ENCODE measurements at places on chromosomes 1 and 21.

- peaks cover 3% of the 10 kb centered on the region for H3K4me1 ChIP-seq
- no peak overlapping the region for H3K27ac ChIP-seq
- H3K4me3 ChIP-seq: no peak overlapping the region
- no peaks in the 10 kb centered on the region for H3K36me3 ChIP-seq
These were observed 38.5 kb upstream of the EFCAB14 start for GRCh38 chr1:46757247-46757955.

GRCh38 chr1:214331180-214331579, 50.2 kb downstream of the SMYD2 start:
- no peak overlapping the region for H3K4me3 ChIP-seq
- no peaks in the 10 kb centered on the region for H3K27me3 ChIP-seq
- peaks cover 2% of the 10 kb centered on the region for H3K4me1 ChIP-seq
- no peak for DNase-seq
- 0 out of 2 replicates have a peak, but pooled peaks cover 2% of the 10 kb centered on the region for H3K36me3 ChIP-seq

DNA sequence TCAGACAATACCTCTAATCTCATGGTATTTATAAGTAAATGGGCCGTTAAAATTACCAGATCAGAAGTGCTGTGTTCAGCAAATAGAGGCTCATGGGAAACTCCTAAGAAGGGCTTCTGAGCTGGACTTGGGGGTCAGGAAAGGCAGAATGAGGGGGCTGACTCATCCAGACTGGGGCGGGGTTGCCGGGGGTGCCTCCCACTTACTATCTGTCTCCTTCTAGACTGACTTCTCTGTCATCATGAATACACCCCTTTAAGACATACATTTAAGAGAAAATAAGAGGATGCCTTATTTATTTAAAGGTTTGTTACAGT, 96.0 kb upstream of the ERRFI1 start:
- no peak for DNase-seq
- H3K4me1 ChIP-seq: 0 out of 2 replicates have a peak, but pooled peaks cover 4% of the 10 kb centered on the region
- H3K4me3 ChIP-seq: no peak overlapping the region

- no peak overlapping the region for H3K4me3 ChIP-seq
- H3K36me3 ChIP-seq: no peaks in the 10 kb centered on the region
- no peaks in the 10 kb centered on the region for H3K4me1 ChIP-seq
- DNase-seq: no peak
- H3K27me3 ChIP-seq: no peaks in the 10 kb centered on the region
These were observed 66.1 kb downstream of the HTR6 start for GRCh38 chr1:19730793-19731192.

DNA sequence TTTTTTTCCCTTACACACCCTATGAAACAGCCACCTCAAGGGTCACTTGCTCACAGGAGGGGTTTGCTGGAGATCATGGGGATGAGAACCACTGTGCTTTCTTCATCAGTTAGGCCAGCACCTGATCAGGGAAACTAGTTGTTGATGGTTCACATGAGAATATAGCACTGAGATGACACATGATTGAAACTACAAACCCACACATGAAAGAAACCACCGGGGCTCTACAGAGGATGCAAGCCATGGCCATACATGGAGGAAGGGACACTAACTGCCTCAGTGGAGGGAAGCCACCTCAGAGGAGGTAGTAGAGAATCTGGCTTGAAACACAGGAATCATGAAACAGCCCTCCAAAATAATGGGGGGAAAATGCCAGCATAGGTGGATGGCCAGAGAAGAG, 63.2 kb downstream of the PRKAB2 start:
- no peaks in the 10 kb centered on the region for H3K36me3 ChIP-seq
- no peak overlapping the region for H3K4me3 ChIP-seq
- no peak overlapping the region for H3K27ac ChIP-seq

DNA sequence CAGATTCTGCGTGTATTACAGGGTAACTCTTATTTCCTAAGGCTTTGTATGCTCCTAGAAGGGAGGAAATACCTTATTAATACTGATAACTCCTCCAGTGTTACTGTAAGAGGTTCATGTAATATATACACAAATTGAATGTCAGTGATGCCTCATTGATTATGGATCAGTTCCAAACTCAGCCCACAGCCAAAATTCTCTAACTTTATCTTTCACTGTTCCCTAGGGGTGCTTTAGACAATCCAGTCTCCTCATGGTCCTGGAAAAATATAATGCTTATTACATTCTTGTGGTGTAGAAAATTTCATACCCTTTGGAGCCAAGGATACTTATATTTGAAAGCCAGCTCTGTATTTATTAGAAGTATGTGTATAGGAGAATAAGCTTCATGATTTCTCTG, 73.0 kb downstream of the NGF start:
- no peaks in the 10 kb centered on the region for H3K36me3 ChIP-seq
- H3K4me3 ChIP-seq: no peak overlapping the region
- DNase-seq: no peak
- H3K27ac ChIP-seq: no peak overlapping the region
- no peaks in the 10 kb centered on the region for H3K4me1 ChIP-seq

DNA sequence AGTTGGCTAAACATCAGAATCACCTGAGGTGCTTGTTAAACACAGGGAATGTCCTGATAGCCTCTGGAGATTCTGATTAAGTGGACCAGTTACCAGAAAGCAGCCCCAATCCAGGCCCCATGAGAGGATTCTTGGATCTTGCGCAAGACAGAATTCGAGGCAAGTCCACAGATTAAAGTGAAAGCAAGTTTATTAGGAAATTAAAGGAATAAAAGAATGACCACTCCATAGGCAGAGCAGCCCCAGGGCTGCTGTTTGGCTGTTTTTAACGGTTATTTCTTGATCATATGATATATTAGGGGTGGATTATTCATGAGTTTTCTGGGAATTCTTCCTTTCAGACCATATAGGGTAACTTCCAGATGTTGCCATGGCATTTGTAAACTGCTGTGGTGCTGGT, 176.2 kb downstream of the ROR1 start:
- H3K4me1 ChIP-seq: 0 out of 2 replicates have a peak, but pooled peaks cover 1% of the 10 kb centered on the region
- no peak for DNase-seq
- H3K36me3 ChIP-seq: no peaks in the 10 kb centered on the region
- H3K27ac ChIP-seq: no peak overlapping the region

- H3K27me3 ChIP-seq: no peaks in the 10 kb centered on the region
- no peak for DNase-seq
- H3K27ac ChIP-seq: no peak overlapping the region
- H3K4me3 ChIP-seq: no peak overlapping the region
- peaks cover 6% of the 10 kb centered on the region for H3K4me1 ChIP-seq
- H3K36me3 ChIP-seq: no peaks in the 10 kb centered on the region
These were observed 81.9 kb downstream of the CASZ1 start for GRCh38 chr1:10714337-10715114.

GRCh38 chr1:89887270-89887669, 66.4 kb downstream of the LRRC8D start:
- no peaks in the 10 kb centered on the region for H3K27me3 ChIP-seq
- DNase-seq: no peak
- no peaks in the 10 kb centered on the region for H3K36me3 ChIP-seq
- no peak overlapping the region for H3K27ac ChIP-seq

DNA sequence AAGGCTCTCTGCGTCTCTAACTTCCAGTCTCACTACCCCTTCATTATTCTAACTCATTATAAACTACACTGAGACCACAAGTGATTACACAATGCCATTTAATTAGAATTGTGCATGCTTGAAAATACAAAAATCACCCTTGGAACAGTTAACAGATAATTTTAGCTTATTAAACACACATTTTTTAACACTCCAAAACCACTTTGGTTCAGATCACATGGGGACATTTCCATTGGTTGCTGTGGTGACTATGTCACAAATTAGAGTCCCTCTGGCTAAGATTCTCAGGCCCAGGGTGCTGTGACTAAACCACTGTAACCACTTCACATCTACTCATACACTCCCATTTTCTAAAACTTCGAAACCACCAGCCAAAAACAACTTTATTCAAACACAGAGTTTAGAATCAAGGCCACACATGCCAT, 43.0 kb downstream of the JAK1 start:
- peaks cover 4% of the 10 kb centered on the region for H3K4me1 ChIP-seq
- H3K4me3 ChIP-seq: no peak overlapping the region
- H3K27ac ChIP-seq: no peak overlapping the region

DNA sequence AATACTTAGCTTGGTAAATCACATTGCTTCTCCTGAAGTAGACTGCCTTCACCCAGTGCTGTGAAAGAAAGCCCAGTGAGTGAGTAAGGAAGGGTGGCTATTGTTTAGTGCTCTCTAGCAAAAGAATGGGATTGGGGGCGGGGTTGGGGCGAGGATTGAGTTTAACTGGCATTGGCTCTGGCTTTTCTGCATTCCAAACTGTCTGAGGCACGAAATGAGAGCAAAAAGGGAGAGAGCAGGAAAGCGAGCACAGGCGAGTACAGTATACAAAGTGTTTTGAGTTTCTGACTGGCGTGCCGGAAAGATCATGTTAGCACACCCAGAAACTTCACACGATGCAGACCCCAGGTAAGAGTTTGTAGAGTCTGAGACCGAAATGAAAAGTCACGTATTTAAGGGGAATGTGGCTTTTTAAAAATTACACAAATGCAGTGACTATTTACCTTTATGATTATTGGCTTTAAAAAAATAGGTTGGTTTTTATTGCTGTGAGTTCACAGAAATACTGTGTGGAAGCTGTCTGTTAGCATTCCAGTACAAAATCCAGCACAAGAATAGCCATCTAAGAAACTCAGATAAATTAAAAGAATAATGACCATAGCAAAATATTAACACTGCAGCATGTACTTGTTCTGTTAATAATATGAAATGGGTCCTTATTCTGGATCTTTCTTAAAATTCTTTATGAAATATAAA, 155.4 kb downstream of the CLEC20A start:
- DNase-seq: peak; percentile 83
- H3K36me3 ChIP-seq: no peaks in the 10 kb centered on the region
- H3K4me1 ChIP-seq: no peaks in the 10 kb centered on the region
- no peaks in the 10 kb centered on the region for H3K27me3 ChIP-seq
- no peak overlapping the region for H3K4me3 ChIP-seq

DNA sequence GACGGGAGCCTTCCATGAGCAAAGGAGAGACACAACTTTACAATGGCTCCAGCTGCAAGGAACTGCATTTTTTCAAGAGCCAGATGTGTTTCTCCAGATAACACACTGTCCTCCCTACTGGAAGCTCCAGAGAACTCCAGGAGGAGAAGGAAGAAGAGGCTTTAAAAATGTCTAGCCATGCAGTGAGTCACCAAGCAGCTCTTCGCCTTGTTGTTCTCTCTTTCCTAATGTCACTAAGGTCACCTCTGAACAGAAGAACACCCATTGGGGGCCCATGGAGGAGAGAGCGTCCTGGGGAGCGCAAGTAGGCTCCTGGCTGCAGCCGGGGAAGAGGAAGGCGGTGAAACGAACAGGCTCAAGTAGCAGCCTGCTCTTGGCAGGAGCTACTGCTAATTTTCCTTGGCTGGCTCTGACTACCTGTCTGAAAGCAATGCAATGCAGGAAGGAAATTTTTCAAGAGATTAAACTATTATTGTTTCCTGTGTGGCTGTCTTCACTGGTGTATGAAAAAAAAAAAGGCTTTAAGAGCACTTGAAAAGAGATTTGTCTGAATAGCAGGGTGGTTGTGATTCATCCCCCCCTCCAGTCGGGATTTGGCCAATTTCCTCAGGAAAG, 321.9 kb downstream of the SETD4 start:
- H3K36me3 ChIP-seq: no peaks in the 10 kb centered on the region
- DNase-seq: no peak
- H3K4me3 ChIP-seq: no peak overlapping the region
- H3K27ac ChIP-seq: no peak overlapping the region

DNA sequence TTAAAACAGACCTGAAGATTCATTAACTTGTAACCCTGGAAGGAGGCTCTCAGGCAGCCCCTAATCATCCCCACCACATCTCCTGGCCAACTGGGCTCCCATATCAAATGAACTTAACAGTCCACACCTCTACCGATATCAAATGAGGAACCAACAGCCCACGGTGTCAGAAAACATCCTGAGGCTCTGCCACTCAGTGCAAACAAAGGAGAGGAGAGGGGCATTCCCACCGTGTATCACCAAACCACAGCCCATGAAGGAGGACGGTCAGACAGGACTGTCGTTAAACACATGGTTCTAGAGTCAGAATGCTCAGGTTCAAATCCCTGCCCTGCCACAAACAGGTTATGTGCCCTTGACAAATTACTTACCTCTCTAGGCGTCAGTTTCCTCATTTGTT, 52.5 kb downstream of the ERI3 start:
- no peak for DNase-seq
- no peaks in the 10 kb centered on the region for H3K27me3 ChIP-seq
- H3K27ac ChIP-seq: no peak overlapping the region
- peaks cover 19% of the 10 kb centered on the region for H3K36me3 ChIP-seq
- no peak overlapping the region for H3K4me3 ChIP-seq

DNA sequence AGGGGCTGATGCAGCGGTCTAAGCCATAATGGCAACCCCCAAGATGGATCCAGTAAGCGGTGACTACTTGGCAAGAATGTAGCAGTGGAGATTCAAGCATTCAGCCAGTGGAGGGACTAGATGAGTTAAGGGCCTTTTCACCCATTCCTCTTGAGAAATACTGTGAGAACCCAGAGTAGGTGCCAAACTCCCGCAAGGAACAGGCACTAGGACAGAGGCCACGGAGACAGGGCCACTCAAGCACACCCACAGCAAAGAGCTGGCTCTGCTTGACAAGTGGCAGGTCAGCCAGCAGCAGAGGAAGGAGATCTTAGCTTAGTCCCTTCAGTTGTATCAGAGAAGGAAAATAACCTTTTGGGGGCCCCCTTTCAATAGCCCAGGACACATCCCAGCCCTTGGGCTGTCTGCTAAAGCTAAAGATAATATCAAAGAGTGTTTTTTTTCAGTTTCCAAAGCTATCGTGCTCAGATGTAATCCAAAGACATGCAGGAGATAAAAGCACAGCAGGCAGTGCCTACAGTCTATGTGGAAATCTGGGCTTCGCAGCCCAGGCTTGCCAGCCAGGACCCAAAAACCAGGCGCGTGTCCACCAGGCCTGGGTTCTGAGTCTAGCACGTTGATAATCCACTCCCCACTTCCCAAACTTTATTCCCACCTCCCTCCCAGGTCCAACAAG, 62.0 kb upstream of the GOLT1A start:
- H3K4me3 ChIP-seq: no peak overlapping the region
- H3K4me1 ChIP-seq: 0 out of 2 replicates have a peak, but pooled peaks cover 2% of the 10 kb centered on the region
- no peaks in the 10 kb centered on the region for H3K27me3 ChIP-seq
- no peak overlapping the region for H3K27ac ChIP-seq
- DNase-seq: no peak

- no peaks in the 10 kb centered on the region for H3K27me3 ChIP-seq
- H3K4me1 ChIP-seq: peaks cover 3% of the 10 kb centered on the region
- no peaks in the 10 kb centered on the region for H3K36me3 ChIP-seq
These were observed 26.3 kb upstream of the GRHL3 start for GRCh38 chr1:24292887-24293286.

GRCh38 chr1:101407505-101408211, 170.8 kb downstream of the S1PR1 start:
- H3K27ac ChIP-seq: no peak overlapping the region
- no peak for DNase-seq
- H3K36me3 ChIP-seq: no peaks in the 10 kb centered on the region
- no peak overlapping the region for H3K4me3 ChIP-seq
- H3K4me1 ChIP-seq: no peaks in the 10 kb centered on the region

- H3K4me3 ChIP-seq: no peak overlapping the region
- no peak overlapping the region for H3K27ac ChIP-seq
- DNase-seq: no peak
- no peaks in the 10 kb centered on the region for H3K36me3 ChIP-seq
- H3K4me1 ChIP-seq: no peaks in the 10 kb centered on the region
These were observed 55.1 kb upstream of the CR2 start for GRCh38 chr1:207398986-207399385.

GRCh38 chr1:228668553-228669241, 66.6 kb upstream of the RHOU start:
- no peak overlapping the region for H3K4me3 ChIP-seq
- H3K4me1 ChIP-seq: no peaks in the 10 kb centered on the region
- H3K27ac ChIP-seq: no peak overlapping the region

- DNase-seq: no peak
- H3K4me3 ChIP-seq: no peak overlapping the region
- no peaks in the 10 kb centered on the region for H3K4me1 ChIP-seq
- no peak overlapping the region for H3K27ac ChIP-seq
- H3K36me3 ChIP-seq: no peaks in the 10 kb centered on the region
These were observed 302.4 kb downstream of the PTGER3 start for GRCh38 chr1:70745199-70745598.

Data from iPS DF 6.9 (cell line).